Ascending aorta (tissue), 2 donors: ENCODE measurements at places on chromosomes 13 and 19. TPM values are rescaled to one million over a fixed set of nuclear protein-coding genes. Genes with fewer than 3 reads are reported as not detected.

- DNase-seq = no peak
These were observed 260.0 kb downstream of the FGF14 start for GRCh38 chr13:102141625-102142472.

LMTK3 gene
- total RNA-seq = 0.11 TPM

DNA sequence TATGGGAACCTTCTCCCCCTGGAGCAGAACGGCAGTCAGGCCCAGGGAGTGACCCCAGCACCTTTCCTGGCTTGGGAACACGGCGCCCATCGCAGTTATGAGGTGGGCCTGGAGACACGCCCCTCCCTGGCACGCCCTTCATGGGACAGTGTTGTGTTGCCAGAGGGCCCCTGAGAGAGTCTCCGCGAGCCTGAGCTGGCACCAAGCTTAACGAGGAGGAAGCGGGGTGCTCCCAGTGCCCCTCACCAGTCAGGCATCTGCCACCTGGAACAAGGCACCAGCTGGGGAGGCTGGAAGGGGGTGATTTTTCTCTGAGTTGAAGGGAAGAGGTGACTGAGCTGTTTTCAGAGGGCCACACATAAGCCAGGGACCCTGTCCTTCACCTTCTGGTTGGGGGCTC is 180.6 kb downstream of the KDM4B start:
- DNase-seq = no peak

- DNase-seq = no peak
These were observed 7.3 kb downstream of the RASAL3 start for GRCh38 chr19:15456871-15457700.

NALCN gene
- 18.5 TPM for total RNA-seq

DNA sequence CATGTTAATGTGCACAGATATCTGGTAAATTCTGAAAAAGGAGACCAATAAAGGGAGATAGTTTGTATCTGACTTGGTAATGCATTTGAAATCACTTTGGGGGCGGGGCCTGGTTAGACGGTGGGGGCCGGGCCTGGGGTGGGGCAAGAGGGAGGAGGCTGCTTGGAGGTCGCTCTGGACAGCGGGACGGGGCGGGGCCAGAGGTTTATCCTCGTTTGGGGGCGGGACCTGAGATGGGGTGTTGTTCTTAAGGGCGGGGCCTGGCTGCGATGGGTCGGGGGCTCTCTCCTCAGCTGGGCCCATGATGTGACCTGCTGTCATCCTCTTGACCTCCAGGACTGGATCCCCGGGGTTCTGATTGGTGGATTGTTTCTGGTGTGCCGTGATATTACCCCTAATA is 4.9 kb upstream of the ZNF808 start:
- no peak for DNase-seq

DNA sequence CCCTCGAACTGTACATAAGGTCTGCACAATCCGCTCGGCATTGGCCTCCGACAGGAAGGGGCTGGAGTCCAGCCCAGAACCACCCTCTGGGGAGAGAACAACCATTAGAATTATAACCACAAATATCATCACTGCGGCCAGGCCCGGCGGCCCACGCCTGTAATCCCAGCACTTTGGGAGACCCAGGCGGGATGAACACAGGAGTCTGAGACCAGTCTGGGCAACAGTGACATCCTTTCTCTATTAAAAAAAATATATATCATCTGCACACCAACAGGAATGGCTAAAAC is 11.4 kb downstream of the COQ8B start:
- DNase-seq = no peak

GRCh38 chr19:5293612-5294378 is 46.8 kb downstream of the PTPRS start:
- DNase-seq = no peak

GRCh38 chr13:98941126-98941525 is 36.7 kb downstream of the DOCK9 start:
- no peak for DNase-seq

ENOX1 gene
- 0.21 TPM for total RNA-seq

GRCh38 chr19:44050740-44051649 is 841 bp upstream of the ZNF223 start:
- no peak for DNase-seq

PEAK3 gene
- total RNA-seq = 4.7 TPM

- DNase-seq = no peak
These were observed 201.3 kb downstream of the POU4F1 start for GRCh38 chr13:78401873-78402707.

DNA sequence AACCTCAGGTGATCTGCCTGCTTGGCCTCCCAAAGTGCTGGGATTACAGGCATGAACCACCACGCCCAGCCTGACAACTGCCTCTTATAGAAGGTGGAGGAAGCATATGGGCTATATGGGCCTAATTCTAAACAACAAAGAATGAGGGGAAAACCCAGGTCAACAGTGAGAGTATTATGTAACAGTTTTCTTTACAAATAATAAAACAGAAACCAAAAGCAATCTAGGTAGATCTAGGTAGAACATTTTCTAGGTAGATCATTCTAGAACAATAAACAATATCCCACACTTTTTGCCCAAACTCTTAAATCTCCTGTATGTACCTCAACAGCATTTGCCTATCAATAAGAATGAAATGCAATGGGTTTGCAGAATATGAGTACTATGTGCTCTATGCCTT is 267.4 kb downstream of the ABCC4 start:
- DNase-seq = no peak

GRCh38 chr13:23899555-23899954 is 2.3 kb upstream of the C1QTNF9B start:
- no peak for DNase-seq

GRCh38 chr19:7795555-7796161 is 32.6 kb downstream of the CLEC4M start:
- DNase-seq = no peak

DNA sequence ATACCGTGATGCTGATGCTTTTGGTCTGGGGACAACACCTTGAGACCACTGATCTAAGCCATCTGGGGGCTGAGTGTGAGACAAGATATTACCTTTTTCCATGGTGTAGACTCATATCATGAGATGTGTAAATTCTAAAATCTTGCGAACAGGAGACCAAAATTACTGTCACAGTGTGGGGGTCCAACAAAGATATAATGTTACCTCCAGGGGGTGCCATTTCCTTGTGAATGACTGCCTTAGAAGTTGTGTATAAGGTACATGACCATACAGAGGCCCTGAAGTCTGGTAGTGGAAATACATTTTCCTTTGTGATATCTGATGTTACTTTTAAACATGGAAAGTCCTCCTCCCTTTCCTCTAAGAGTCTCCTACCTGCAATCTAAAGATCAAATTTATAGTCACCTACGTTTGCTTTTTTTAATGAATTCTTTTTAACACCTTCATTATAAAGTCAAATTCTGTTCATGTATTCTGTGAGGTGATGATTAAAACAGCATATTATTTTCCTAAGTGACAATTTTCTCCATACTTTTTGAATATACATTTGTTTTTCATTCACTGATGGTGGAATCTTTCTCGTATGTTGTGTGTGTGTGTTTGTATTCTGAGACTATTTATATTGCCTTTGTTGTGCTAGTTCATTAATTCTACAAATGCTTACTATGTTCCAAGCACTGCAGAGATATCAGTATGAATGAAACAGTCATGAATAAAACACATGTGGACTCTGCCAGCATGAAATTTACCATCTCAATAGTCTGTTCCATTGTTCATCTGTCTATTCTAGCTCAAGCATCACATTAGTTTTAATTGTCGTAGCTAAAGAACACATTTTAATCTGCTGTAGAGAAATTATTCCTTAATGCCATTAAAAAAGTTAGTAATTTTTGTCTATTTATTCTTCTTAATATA is 113.7 kb downstream of the RFC3 start:
- DNase-seq = no peak

- DNase-seq = no peak
These were observed 112.1 kb downstream of the DPF1 start for GRCh38 chr19:38111898-38112297.

- DNase-seq = no peak
These were observed 284.9 kb downstream of the KLF12 start for GRCh38 chr13:73849292-73849691.

DNA sequence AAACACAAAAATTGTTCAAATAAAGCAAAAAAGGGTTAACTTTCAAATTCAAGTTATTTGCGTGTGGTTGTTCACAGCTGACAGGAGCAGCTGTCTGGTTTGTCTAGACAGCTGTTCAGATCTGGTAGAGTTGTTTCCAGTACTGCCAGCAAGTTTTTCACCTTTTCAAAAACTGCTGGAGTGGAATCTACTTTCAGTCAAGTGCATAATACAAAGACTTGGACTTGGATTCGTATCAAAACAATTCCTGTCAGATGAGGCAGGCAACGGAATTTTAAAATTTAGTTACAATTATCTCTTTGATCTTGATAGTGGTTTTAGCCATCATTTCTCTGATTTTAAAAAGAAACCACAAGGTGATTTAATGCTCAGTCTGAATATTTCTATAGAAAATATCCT is 51.7 kb upstream of the EEF1AKMT1 start:
- DNase-seq = no peak

DNA sequence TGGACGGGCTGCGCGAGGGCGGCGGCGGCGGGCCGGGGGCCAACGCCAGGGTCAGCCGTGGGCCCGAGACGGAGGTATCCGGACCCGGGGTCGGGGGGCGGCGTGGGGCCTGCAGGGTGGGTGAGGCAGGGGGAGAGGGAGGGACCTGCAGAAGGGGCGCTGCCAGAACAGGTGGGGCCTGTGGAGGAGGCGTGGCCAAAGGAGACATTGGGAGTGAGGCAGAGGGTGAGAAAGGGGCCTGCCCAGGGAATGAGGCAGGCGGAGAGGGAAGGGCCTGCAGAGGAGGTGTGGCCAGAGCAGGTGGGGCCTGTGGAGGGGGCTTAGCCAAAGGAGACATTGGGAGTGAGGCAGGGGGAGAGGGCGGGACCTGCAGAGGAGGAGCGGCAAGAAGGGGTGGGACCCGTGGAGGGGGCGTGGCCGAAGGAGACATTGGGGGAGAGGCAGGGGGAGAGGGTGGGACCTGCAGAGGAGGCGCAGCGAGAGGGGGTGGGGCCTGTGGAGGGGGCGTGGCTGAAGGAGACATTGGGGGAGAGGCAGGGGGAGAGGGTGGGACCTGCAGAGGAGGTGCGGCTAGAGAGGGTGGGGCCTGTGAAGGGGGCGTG is 4.2 kb downstream of the PRR36 start:
- DNase-seq = no peak

DNA sequence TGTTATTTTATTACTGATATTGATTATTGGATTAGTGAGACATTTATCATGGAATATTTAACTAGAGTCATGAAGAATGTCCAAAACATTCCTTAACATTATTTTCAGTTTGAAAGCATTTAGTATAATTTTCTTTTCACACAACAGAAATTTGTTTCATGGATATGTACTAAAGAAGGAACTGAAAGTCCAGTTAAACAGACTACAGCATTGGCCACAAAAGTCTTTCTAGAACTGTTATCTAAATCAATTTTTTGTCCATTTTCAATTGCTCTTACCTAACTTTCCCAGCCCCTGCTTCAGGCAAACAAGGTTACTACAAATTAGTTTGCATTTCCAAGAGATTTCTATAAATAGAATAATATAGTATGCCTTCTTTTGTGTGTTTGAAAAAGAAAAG is 1018.0 kb upstream of the PCDH20 start:
- no peak for DNase-seq
